Activated CD4-positive, alpha-beta T cell treated with anti-CD3 and anti-CD28 coated beads, Interleukin-2, amount 50 U/mL, for 24 hours (primary cell): ENCODE measurements at places on chromosomes 6 and 20.

DNA sequence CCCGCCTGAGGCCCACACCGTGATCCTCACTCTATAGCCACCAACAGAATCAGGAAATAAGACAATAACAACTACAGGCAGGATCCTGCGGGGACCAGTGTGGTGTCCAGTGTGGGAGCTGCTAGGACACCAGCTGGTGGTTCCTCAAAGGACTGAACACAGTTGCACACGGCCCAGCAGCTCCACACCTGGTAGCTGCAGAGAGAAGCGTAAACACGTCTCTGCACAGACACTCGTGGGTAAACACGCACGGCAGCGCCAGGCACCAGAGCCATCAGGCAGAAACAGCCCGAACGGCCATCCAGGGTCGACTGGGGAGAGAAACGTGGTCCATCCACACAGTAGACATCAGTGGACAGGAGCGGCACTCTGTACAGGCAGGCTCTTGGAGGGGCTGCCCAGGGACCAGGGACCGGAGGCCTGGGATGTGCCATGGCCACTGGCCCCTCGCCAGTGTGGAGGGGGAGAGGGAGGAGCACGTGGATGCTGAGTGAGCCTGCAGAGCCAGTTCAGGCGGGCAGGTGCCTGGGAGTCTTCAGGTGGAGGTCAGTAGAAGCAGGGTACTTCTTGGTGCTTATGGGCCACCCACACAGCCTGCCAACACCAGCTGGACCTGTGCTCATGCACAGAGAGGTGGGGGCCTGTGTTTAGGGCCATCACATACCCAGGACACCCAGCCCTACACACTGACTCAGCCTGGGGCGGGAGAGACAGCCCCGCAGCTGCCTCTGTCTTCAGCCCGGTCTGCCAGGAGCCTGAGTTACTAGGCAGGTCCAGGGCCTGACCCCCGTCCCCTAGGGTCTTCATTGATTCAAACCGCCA lies 7.4 kb upstream of the LAMA5 start:
- DNase-seq, result no peak

DNA sequence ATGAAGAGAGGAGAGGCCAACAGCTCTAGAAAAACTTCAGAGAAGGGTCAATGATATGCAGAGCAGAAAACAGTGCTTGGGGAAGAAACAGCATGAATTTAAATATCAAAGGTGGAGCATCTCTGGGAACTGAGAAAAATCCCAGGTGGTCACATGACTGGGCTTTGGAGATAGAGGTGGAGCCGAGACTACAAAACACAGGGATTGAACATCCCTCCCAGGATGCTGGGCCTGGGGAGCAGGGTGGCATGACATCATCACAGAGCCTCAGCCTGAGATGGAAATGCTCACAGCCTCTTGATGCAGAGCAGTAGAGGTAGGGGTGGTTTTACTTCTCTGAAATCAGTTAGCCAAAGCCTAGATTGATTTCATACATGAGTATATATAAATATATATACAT lies 529.5 kb downstream of the PRKN start:
- DNase-seq, result no peak

DNA sequence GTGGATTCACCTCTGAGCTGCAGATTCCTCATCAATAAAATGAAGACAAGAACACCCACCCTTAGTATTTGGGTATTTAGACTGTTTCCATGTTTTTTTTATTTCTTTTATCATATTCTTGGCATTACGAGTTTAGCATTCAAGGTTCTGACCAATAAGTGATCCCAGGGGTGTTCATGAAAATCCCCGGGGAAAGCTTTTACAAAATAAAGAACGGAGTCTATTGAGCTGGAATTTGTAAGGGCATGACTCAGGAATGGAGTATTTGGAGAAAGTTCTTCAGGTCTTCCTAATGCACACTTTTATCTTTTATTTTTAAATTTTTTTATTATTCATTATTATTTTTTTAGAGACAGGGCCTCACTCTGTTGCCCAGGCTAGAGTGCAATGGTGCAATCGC lies 19.4 kb upstream of the TOX2 start:
- DNase-seq, result no peak

GRCh38 chr6:56459030-56459805 lies 183.5 kb downstream of the DST start:
- no peak for DNase-seq

DNA sequence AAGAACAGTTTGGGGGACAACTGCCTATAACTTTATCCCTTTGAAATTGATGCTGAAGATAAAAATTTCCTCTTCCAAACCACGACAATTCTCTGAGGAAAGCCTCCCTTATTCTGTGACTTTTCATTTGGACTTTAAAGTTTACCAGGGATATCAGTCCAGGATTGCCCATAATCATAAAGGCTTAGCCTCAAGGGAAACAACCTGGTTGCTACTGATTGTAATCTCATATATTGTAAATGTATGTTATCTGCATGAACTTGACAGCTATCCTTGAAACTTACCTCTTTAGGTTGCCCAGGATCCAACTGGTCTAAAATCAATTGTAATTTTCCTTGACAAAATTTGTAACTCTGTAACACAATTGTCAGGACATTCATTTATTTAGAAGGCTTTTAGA lies 23.8 kb downstream of the TBC1D32 start:
- DNase-seq, result no peak
